ENCODE measurements at places on chromosomes 2 and 18. TPM values are rescaled to one million over a fixed set of nuclear protein-coding genes. Genes with fewer than 3 reads are reported as not detected.
A peak's percentile ranks its signal among the peaks of the same experiment; 100 is the strongest.

The SLC38A11 gene
- polyA plus RNA-seq: not detected

The CYP26B1 gene
- not detected for polyA plus RNA-seq

The CD8B2 gene
- polyA plus RNA-seq: 28.0 TPM

The CCDC178 gene
- not detected for polyA plus RNA-seq

The AMER3 gene
- not detected for polyA plus RNA-seq

The HOXD3 gene
- polyA plus RNA-seq: not detected

The IL36B gene
- polyA plus RNA-seq: not detected

The NGEF gene
- not detected for polyA plus RNA-seq

The UGT1A3 gene
- polyA plus RNA-seq: not detected

The RAX gene
- polyA plus RNA-seq: not detected

The PFN4 gene
- not detected for polyA plus RNA-seq

The EFR3B gene
- 0.06 TPM for polyA plus RNA-seq

The RNF125 gene
- 49.1 TPM for polyA plus RNA-seq

GRCh38 chr18:48428475-48429177 is 19.4 kb upstream of the ZBTB7C start:
- no peak for DNase-seq

DNA sequence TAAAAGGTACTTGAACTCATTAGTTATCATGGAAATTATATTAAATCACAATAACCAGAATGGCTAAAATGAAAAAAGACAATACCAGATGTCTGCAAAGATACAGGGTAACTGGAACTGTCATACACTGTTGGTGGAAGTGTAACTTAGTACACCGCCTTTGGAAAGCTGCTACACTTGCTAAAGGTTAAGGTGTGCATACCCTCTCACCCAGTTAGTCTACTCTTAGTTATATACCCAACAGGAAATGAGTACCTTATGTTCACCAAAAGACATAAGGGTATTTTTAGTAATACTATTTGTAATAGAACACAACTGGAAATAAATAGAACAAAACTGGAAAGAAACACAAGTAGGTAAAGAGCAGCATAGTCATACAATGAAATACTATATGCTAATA is 155.8 kb upstream of the THUMPD2 start:
- no peak for DNase-seq

GRCh38 chr2:99998651-99999320 is 143.6 kb downstream of the AFF3 start:
- no peak for DNase-seq

DNA sequence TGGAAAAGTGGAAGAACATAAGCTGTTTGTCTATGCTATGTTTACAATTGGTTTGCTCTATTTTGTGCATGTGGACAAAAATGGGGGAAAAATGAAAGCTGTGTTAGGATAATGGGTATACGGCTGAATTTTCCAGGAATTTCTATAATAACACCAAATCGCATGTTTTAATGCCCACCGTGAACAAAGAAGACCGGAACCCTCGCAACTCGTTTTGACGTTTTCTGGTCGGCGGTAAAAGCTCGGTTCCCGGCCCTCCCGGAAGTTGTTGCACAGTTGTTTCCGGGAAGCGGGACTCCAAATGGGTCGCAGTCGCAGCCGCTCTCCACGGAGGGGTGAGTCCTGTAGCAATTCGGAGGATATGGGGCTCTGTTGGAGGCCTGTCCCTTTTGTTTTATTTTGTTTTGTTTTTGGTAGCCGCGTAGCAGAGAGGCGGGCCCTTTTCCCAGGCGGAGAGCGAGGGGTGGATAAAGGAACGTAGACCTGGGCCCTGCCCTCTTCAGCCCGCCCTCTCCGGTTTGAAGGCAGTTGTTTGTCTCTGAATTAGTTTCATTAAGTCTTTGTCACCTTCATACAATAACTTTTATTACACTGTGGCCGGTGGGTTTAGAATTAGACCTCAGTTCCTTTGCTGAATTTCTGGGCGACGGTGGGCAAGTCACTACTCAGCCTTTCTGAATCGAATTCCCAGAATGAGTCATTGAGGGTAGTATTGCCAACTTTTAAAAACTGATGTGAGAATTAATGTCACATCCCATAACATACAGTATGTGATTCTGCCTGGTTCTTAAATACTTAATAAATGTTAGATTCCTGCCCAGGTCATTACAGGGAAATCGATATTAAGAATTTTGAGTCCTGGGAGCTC is at the start of gene SNRNP27:
SNRNP27 (plus strand) TSS at position 273 of the 868 bp plus-strand sequence; CDS start at position 302, 29 bp downstream.
- DNase-seq: peak; percentile 83

GRCh38 chr2:8541223-8541622 is 140.6 kb upstream of the ID2 start:
- DNase-seq: no peak

DNA sequence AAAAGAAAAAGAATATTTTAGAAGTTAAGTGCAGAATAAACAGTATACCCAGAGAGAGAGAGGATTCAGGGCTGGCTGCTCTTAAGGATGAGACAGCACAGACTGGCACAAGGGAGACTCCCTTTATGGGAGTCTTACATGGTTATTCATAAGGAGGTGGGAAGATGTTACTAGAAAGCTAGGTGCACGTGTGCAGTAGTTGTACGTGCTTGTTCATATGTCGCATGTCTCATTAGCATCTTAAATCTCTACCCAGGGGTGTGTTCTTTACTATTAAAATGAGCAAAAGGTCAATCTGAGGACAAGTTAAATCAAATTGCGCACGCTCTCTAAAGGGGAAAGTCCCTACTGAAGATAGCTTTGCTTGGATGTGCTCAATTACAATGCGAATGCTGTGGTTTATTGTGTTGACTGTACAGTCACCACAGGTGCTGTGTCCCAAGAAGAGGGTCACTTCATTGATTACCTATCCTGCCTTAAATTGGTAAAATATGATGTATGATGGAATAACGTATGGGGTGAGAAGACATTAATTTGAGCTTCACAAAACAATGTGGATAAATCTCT is 368.0 kb upstream of the SPHKAP start:
- no peak for DNase-seq

DNA sequence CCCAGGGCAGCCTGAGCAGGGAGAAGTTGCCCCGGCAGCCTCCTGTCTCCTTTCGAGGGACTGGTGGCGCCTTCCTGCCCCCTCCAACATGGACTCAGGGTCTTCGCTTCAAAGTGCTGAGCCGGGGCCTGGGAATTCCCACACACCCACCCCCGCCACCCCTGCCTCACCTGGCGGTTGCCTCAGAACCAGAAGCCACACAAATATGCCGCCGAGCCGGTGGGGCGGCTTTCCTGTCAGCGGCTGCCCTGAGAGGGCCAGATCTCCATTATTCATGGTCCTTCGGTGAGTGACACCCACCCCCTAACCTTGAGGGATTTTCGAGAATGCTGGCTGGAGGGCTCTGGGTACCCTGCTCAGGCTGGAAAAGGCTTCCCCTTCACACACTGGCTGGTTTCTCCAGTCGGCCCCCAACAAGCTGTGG is 71.7 kb downstream of the SMAD7 start:
- no peak for DNase-seq

DNA sequence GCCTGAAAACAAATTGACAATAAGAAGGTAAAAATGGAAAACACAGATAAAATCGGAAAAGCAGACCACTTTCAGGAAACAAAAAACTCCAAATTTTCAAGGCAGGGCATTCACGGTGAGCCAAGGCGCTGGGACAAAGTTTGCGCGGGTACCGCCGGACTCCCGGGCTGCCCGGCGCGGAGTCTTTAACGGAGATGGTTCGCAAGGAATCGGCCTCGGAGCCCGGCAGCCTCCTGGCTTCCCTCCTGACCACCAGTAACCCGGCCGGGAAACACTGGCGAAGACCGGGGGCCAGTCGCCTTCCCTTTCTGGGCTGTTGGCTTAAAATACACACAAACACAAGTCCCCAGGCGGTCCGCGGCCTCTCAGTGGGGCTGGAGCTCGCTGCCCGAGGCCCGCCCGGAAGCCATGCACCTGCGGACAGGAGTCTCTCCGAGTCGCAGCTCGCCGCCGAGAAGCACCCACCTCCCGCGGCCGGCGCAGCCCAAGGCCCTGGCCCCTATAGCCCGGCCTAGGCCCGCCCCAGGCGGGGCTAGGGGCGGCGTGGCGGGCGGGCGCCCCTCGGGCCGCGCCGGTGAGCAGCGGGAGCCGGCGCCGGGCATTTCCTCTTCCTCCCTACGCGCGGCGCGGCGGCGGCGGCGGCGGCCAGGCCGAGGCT is 622 bp upstream of the KCMF1 start:
- peak; percentile 64 for DNase-seq

GRCh38 chr2:44801841-44802776 is 139.4 kb upstream of the SIX3 start:
- no peak for DNase-seq

DNA sequence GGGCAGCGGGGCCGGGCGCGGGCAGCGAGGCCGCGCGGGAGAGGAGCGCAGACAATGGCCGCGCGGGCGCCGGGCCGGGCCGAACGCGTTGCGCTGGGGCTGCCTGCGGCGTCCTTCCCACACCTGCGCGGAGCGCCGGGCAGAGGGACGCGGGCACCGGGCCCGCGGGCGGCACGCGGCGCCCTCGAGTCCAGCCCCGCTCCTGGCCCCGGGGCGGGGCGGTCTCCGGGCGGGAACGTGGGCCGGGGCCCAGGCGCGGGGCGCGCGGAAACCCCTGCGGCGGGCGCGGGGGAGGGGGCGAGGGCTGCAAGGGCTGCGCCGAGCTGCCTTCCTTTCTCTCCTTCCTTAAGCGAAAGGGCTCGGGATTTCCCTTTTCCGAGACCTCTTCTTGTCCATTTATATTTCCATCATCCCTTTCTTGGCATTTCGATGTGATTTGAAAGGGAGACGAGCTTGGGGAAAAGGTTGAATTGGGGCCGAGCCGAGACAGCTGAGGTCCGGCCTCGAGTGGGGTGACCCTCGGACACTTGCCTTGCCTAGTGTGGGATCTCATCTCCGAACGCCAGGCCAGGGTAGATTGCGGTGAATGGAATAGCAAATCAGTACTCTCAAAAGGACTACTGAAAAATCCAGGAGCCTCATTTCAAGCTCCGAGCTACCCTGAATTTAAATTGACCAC is 676 bp downstream of the KLHL23 start:
- no peak for DNase-seq

GRCh38 chr2:60512641-60513040 is 40.8 kb downstream of the BCL11A start:
- no peak for DNase-seq

DNA sequence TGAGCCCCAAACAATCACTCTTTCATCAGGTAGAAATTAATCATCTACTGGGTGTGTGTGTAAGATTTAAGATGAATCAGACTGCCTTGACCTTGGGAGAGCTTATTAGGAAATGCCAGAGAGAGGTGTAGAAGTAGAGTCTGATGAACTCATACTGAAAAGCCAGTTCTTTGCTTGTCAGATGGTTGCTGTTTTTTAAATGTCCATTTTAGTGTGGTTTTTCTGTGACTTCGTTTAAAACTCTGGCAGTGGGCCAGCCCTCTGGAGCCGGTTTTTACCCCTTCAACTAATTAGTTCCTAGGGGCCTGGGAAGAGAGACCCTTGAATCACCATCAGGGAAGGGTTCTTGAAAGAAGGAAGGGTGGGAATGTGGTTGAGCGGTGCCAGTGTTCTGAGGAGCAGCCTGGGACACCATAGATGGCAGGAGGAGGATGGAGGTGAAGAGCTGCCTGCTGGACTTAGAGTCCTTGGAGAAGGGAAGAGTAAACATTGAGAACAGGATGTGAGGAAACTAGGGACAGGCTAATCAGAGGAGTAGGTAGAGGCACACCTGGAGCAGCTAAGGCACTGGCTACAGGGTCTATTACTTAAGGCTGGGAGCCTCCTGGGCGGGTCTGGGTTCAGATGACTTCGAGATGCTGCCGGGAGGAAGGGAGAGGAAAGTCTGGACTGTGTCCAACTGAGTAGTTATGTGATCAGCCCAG is 66.1 kb downstream of the LRRFIP1 start:
- DNase-seq: no peak

DNA sequence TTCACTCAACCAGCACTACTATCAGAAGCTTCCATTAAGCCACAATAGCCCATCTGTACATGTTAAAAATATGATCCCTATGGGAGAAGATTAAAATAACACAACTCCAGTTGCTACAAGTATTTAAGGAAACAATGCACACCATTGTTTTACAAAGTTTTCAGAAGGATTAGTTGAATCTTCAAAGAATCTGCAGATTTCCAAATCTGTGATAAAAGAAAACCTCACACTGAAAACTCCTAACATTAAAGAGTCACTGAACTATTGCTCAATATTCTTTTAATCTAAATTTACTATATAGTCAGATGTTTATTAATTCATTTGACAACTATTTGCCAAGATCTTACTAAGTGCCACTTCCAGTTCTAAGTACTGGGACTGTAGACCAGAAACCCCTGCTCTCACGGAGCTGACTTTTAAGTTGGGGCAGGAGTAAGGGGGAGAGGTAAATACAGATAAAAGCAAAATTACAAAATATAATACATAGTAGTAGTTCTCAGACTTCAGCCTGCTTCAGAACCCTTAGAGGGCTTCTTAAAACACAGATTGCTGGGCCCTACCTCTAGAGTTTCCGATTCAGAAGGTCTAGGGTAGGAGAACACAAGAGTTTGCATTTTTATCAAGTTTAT is 94.4 kb downstream of the STK39 start:
- DNase-seq: no peak

DNA sequence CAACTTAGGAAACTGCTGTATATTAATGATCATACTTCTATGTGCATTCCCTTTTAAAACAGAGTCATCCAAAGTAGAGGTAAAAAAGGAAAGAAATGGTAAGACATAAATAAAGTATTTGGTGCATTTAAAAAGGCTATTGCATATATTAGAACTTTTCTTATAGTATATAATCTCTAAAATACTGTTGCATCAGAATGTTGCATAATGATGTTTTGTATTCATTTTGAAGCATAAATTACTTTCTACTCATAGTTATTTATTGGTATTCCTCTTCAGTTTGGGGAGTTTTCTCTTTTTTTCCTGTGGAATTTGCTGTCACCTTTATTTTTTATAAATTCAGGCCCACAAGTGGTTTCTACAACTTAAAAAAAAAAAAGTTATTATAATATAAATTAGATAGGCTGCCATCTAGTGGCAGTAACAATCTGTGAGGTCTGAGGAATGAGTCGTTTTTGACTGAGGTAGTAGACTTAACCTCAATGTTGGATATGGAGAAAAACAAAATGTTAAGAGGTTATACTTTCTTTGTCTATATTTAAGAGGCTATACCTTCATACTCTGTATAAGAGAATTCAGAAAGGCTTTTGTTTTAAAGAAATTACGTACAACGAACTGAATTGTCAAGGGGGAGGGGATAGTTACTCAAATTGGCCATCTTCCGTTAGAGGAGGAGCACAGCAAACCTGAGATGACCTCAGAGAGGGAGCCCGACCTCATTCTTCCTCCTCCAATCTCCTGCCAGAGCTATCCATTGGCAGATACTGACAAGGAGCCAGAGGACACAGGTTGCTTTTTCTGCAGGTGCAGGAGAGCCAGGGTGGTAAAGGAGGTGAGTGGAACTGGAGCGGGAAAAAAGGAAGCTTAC is 23.8 kb downstream of the ANKAR start:
- DNase-seq: peak; percentile 37

DNA sequence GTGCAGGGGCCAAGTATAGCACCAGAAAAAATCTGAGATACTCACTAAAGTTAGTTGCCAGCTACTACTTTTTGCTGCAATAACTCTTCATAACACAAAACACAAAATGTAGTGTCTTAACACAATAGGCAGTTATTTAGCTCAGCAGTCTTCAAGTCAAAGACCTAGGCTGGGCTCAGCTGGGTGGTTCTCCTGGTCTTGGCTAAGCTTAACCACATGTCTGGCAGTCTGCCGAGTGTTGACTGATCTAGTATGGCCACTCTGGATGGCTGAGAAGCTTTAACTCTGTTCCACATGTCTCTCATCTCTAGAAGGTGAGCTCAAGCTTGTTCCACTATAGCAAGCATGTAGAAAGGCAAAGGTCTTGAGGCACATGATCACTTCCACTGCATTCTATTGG is 451.6 kb downstream of the SOX11 start:
- DNase-seq: no peak

- no peak for DNase-seq
Observed at GRCh38 chr2:30221531-30221930, 9.8 kb upstream of the LBH start.

All from naive thymus-derived CD8-positive, alpha-beta T cell (primary cell).